Hematopoietic multipotent progenitor cell treated with erythropoietin and hydrocortisone succinate and interleukin-3 and kit ligand, for 4 days (in vitro differentiated cells): ENCODE measurements at places on chromosomes 12 and 14.

GRCh38 chr14:37436519-37436918, 158.5 kb downstream of the FOXA1 start:
- DNase-seq, result no peak

DNA sequence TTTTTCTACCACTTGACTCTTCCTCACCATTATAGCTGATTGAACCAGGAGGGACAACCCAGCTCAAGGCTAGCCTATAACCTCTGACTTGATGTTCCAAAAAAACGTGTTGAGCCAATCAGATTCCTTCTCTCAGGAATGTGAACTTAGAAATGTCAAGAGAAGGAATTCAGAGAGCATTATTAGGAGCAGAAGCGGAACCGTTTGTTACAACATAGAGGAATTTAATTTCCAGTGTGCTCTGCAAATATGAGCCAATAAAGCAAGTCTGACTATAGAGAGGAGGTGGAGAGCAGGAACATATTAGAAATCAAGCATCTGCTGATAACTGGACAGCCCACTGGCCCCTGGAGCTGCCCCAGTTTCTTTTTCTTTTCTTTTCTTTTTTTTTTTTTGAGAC, 15.3 kb upstream of the PELI2 start:
- no peak for DNase-seq

GRCh38 chr14:30330445-30330844, 228.5 kb upstream of the G2E3 start:
- DNase-seq, result peak; percentile 30

DNA sequence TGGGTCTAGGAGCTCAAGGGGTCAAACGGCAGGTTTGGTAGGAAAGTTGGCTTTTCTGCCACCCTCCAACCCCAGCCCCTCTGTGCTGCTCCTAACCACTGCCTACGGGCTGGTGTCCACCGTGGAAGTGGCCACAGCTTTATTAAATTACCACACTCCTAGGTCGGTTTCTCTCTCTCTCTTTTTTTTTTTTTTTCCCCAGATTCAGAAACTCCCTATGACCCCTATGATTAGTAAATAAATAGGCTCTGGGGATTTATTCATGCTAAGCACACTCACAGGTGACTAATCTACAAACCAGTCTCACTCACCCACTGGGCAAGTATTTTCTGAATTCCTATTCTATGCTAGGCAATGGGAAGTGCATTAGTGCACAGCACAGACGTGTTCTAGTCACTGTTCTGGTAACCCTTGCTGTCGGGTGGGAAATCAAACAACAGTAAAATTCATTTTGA, 8.7 kb upstream of the DDX47 start:
- DNase-seq, result no peak

DNA sequence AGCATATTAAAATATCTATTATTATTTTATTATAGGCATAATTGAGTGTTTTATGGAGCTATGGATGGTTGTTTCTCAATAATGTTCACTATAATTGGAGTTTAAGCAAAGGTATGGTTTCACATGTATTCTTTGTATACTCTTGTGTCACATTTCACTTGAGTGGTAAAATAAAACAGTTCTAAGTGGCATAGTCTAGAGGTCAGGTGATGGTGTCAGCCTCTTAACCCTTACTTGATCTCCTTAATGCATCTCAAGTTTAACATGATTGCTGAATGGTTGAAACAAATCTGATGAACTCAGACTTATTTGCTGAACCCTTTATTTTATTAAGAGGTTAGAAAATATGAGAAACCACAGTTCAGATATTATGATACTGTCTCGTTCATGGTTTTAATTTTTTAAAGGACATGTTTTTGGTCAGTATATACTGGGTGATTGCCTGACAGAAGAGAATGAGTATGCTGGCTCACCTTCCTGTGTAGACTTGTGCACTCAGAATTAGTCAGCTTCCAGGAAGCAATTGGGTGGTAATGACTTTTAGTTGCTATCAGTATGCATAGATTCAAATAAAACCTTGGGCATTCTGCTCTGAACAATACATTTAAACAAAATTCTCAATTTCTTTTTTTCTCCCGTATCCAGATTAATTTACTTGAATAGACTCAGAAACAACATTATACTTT, 464.6 kb downstream of the PCNX1 start:
- DNase-seq, result no peak

- DNase-seq, result no peak
Measured at GRCh38 chr12:5554711-5555110, 122.8 kb downstream of the NTF3 start.

GRCh38 chr14:101151226-101151926, 247.9 kb upstream of the RTL1 start:
- no peak for DNase-seq

DNA sequence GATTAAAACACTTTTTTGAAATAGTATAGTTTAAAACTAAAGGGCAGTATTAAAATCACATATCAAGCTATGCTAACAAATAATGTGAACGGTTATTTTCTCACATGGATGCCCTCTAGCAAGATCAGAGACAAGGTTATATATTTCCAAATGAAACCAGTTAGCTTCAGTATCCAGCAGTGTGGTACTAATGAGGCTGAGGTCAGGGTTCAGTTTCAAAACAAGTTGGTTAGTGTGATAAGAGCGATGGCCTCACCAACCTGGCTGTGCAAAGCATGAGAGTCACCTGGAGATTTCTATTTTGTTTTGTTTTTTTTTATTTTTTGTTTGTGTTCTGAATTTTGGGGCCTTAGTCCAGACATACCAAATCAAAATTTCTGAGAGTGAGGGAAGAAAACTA, 352.2 kb upstream of the KITLG start:
- DNase-seq, result no peak

GRCh38 chr12:57765003-57765697, 1.7 kb downstream of the CYP27B1 start:
- DNase-seq, result peak; percentile 63

DNA sequence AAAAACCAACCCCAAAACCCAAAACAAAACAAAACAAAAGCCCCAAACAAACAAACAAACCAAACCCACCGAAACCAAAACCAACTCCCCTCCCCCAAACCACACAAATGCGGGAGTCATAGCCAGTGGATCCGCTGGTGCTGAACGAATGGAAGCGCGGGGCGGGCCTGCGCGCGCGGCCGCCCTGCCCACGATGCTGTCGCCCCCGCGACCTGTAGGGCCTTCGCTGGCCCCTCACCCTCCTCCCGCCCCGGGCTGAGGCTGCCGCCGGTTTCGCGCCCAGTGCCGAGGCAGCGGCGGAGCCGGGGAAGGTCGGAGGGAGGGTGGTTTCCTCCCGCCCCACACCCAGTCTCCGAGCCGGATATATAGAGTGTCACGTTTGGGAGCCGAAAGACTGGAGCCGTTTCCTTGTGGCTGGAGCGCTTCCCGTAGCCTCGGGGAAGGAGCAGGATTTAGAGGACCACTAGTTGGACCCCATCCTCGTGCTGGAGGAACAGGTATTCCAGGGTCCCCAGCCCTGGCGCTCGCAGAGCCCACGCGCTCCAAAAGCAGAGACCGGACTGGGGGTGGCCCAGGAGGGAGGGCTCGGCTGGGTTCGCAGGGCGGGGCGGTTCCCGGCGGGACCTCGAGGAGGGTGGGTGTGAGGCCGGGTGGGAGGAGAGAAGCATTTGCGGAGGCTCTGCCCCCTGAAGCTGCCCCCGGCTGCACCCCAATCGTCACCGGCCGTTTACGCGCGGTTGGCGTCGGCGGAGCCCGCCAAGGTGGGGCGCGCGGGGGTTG, at the start of gene FAR2:
TSS of gene FAR2 (plus strand) at position 368 of the 780 bp plus-strand sequence. CDS start 121,172 bp downstream, outside the sequence.
- DNase-seq, result peak; percentile 96

DNA sequence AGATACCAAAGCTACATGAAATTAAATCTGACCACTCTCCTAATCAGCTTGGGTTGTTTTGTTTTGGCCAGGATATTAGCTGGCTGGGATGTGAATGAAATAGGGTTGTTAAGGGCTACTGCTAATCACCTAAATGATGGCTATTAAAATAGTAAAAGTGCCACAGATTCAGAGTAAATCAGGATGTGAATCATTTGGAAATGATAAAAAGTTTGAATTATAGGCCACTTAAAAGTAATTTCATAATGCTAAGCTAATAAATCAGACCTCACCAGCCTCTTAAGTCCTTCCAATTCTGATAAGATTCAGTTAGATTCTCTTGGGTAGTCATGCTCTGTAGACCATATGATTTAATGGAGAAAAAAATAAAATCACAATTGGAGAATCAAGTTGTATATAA, 12.0 kb downstream of the HELB start:
- no peak for DNase-seq

DNA sequence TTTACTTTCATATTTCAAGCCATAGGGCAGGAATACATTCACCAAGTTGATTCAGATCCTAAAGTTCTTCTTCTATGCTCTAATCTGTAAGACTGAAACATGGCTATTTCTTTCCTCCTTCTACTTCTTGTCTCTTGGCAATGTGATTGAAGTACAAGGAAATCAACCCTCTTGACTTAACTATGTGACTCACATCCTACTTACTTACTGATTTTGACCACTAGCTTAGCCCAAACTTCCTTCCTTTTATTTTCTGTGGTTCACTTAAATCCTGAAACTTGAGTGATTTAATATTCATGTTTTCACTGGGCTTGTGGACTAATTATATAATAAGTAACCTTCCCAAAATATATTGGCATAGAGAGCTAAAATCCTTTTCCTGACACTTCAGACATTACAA, 111.2 kb upstream of the NOVA1 start:
- DNase-seq, result no peak

DNA sequence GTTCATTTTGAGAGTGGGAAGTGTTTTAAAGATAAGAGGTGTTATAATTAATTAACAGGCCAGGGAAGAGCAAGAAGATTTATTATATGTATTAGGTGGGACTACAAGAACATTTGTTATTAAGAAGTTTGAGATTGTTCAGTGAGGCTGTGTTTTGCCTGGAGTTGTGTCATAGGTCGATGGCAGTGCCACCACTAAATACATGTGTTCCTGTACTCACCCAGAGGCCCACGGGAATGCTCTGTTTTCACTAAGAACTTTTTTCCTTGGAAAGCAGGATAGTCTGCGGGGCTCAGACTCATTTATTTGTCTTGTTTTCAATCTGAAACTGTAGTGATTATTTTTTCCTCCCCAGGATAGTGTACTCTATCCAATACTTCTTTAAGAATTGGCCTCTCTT, 10.1 kb downstream of the IRAK3 start:
- DNase-seq, result no peak

GRCh38 chr12:123943816-123944215, 28.8 kb downstream of the CCDC92 start:
- DNase-seq, result no peak

DNA sequence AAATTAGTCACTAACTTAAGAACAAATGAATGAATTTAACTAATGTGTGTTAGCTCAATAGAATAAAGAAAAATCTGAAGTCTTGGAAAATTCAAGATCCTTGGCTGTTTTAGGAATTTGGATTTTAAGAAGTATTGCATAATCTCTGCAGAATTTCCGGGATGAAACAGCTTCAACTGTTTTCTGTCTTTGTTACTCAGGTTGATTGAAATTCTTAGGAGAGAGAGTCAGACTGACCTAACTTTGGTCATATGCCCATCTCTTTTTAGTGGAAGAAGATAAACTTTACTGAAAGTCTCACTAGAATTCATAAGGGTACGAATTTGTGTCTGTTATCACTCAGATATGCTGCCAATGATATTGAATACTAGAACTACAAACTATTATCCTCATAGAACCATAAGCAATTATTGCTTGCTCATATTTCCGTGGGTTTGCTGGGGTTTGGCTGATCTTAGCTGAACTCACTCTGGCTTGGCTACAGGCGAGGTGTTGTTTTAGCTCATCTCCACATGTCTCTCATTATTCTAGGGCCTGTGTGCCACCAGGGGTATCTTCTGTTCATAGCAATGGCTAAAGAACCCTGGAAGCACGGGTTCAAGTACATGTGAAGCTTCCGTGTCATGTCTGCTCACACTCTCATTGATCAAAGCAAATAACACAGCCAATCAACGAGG, 257.4 kb upstream of the NOVA1 start:
- DNase-seq, result no peak

GRCh38 chr14:92473261-92473968, 40.2 kb upstream of the RIN3 start:
- DNase-seq, result no peak

DNA sequence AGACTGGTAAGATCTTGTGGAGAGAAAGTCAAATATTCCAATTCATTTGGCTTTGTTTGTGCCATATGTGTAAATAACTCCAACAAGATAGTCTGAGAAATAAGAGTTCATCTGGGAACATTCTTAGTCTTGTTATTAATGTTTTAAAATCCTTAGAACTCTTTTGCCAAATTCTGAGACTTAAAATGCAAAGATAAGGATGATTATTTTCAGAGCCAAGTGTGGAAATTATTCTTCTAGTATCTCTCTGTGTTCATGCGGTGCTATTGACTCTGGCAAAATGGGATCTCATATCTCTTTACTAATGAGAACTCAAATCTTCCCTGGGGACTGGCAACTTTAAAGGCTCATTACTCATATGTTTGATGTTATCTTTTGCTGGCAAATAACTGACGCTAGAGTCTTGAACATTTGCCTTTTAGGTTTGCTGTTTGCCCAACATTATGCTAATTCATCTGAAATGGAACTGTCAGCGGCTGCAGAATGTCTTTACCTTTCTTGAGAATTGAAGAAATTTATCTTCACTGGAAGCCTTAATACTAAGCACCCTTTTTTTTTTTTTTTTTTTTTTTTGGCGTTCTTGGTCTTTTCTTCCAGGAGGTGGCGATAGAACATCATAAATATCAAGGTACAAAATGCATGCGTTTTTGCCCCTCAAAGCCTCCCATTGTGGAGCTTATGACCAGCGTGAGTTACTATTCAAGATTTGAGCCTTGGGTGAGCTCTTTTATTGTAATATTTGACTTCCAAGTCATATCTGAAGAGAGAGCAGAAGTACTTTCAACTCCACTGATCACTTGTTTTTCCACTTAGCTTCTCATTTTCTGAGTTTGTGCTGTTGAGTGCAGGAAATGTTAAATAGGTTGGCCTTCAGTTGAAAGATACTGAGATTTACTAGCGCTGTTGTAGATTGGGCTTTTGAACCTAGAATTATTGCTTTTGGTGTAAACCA, 86.5 kb downstream of the CAND1 start:
- peak; percentile 82 for DNase-seq

DNA sequence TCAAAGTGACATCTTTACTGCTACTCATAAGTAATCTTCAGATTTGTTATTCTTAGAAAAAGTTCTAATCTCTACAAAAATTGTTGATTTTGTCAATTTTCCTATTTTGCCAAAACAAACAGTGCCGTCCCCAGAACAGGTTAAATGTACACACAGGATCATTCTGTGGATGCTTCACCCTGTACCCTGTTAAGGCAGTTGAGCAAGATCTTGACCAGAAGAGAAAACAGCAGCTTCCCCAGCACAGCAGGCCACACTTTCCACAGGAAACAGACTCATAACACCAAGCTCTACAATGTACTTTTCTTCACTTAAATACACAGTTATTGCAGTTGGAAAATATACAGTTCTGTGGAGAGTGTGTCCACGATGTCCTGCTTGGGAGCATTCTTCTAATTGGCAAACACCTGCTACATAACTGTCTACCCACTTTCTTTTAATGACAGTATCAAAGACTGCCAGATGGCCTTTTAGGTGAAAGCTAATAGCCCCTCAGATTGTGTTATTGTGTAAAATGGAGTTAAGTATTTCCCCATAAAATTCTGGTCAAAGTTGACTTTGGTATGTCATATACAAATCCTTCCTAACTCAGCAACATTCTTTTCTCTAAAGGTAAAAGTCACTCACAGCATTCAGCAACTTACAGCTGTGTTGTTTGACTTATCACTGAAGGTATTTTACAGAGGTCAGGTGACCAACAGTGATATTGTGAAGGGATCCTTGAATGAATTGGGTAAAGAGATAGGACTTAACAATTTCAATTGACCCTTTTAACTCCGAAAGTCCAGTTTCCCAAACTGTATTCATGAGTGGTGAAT, 77.0 kb downstream of the SEC23A start:
- peak; percentile 19 for DNase-seq

GRCh38 chr12:89980236-89980635, 271.6 kb upstream of the ATP2B1 start:
- DNase-seq, result no peak
